Stimulated activated memory B cell treated with anti-CD40 and anti-IgM and Interleukin-4, amounts not matched to agents 10 μg/mL and 1 μg/mL and 100 μg/mL, for 72 hours (primary cell): ENCODE measurements at places on chromosomes 12 and 14.

GRCh38 chr12:104319028-104319427 is 15.5 kb downstream of the EID3 start:
- no peak for ATAC-seq

- ATAC-seq = no peak
Observed at GRCh38 chr12:19739195-19739776, 300.0 kb downstream of the AEBP2 start.

GRCh38 chr12:125194987-125195386 is 129.8 kb downstream of the AACS start:
- ATAC-seq = no peak

GRCh38 chr12:129902371-129903091 is 1.3 kb downstream of the TMEM132D start:
- ATAC-seq = no peak

GRCh38 chr14:96279564-96279963 is 23.6 kb downstream of the BDKRB1 start:
- no peak for ATAC-seq

DNA sequence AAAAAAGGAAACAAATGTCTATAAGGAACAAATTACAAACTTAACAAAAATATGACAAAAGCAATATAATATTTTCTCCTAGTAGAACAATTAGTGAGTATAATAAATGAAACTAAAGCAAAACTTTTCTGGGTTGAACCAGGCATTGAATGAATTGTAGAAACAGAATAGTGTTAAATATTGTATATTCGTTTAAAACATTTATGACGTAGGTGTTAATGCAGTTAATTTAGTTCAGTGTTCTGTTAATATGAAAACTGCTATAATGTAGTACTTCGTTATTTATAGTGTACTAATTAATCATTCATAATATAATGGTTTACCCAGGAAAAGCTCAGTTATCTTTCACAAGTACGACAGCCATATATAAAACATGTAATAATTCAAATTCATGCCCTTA is 23.7 kb downstream of the NKX2-1 start:
- ATAC-seq = no peak

GRCh38 chr14:96895658-96896271 is 98.6 kb downstream of the VRK1 start:
- ATAC-seq = no peak

GRCh38 chr14:31270196-31270772 is 62.7 kb upstream of the HECTD1 start:
- ATAC-seq = no peak

DNA sequence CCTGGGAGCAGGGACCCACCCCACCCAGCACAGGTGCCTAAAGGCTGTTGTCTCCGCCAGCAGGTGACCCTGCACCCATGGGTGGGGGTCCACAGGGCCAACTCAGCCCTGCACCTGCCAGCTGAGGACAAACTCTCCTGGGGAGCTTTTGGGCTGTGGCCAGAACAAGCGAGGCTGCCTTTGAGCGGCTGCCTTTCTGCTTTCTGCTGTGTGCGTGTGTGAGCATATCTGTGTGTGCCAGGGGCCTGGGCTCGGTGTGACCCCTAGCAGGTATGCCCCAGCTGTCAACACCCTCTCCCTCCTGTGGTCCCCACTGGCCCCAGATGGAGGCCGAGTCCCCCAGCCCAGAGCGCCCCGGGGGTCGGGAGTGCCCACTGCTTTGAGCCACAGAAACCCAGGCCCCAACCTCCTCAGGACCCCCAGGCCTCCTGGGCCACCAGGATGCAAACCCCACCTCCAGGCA is 25.9 kb upstream of the GPR132 start:
- no peak for ATAC-seq

GRCh38 chr12:72432037-72432604 is 160.0 kb downstream of the TRHDE start:
- ATAC-seq = peak; percentile 34

DNA sequence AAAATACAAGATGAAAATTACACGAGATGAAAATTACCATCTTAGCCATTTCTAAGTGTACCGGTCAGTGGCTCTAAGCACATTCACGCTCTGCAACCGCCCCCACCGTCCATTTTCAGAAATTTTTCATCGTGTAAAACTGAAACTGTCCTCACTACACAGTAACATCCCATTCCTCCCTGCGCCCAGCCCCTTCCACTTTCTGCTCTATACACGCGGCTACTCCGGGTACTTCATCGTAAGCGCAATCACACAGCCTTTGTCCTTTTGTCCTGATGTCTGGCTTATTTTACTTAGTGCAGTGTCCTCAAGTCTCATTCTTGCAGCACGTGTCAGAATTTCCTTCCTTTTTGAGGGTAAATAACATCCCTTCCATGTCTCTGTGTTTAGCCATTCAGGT is 3.6 kb upstream of the GPR132 start:
- no peak for ATAC-seq

GRCh38 chr12:57719777-57720605 is 18.6 kb downstream of the AGAP2 start:
- ATAC-seq = no peak

DNA sequence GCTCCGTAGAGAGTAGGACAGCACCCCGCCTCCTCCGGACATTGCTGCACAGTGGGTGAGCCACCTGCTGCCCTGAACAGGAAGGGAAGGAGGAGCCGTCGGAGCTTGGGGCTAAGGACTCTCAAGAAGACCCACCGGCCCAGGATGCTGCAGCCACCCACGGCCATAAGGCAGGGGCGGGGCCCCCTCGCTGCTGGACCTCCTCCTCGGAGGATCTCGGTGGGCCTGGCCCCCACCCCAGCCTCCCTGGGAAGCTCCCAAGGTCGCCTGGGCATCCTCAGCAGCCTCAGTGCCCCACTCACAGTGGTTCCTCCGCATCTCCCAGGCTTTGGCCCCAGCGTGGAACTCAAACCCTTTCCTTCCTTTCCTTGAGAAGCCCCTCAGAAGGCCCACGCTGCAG is 68.6 kb upstream of the DIO3 start:
- ATAC-seq = no peak
